ENCODE measurements at places on chromosomes 6 and 20. TPM values are rescaled to one million over a fixed set of nuclear protein-coding genes. Genes with fewer than 3 reads are reported as not detected.

Gene SLCO4A1
- 13.4 TPM for total RNA-seq

DNA sequence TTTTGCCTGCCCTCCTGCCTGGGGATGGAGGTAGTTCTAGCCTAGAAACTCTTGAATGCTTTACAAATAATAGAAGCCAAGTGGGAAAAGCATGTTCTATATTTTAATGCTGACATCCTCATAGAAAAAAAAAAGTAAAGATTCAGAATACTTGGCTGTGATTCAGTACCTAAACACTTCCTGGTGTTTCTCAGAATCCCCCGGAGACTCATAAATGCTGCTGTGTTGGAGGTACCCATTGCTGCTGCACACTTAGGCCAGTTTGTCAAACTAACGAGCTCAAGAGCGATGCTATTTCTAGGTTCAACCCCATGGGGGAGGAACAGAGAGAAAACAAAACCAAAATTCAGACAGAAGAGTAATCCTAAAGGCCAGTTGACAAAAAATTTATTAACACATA lies 38.8 kb upstream of the ZFP64 start:
- no peak for DNase-seq

DNA sequence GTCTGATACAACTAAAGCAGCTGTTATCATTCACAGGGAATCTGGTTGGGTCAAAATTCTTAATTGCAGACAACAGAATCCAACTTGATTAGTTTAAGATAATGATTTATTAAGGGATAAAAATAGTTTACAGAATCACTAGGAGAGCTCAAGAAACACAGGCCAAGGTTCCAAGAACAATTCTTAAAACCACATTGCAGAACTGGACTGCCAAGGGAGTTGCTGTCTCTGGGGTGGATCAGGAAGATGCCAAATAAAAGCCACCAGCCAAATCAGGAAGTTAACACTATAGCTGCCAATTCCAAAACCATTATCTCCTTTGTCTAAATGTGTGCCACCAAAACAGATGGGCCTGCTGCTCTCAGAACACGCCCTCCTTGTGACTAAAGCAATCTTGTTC lies 53.7 kb downstream of the NUDT3 start:
- no peak for DNase-seq

GRCh38 chr20:51402201-51402600 lies 140.3 kb downstream of the NFATC2 start:
- no peak for DNase-seq

DNA sequence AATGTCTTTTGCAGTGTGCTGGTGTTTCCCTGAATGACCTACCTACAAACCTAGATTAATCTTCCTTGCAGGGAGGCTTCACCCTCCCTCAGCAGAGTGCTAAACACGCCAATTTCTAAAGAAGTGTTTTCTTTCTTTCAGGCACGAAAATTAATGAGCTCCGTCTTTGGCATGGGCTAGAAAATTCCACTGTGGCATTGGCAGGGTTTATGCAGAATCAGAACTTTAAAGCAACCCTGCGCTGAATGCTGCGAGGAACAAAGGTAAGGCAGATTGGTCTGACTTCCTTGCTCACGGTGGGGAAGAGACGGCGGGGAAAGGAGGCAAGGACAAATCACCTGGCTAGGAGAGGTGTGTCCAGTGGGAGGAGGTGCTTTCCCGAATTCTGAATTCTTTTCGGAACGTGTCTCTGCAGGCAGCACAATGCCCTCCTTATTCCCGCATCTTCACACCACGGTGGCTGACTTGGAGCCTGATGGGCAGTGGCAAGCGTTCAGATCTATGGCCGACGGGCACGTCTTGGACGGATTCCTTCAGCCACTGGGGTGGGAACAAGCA lies 6.2 kb upstream of the BANF2 start:
- DNase-seq, result no peak

- no peak for DNase-seq
These were observed 22.9 kb downstream of the STX7 start for GRCh38 chr6:132490024-132490423.

Gene TUBB2B
- total RNA-seq, result 2.4 TPM

- no peak for DNase-seq
These were observed 44.4 kb downstream of the DAAM2 start for GRCh38 chr6:39836606-39837005.

DNA sequence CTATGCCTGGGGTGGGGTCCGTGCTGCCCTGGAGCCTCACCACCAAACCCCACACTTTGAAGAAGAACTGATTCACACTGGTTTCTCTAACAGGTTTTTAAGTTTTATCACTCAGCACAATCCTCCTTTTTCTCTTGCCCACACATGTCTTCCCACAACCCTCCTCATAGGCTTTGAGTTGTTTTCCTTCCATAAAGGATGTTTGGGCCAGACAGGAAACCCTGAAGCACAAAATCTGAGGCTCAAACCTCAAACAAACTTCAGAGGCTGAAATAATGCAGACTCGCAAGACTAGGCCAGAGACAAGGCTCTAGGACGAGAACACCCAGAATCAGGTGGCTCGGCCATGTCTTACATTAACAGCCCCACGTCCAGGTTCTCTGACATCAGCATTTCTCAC lies 35.3 kb downstream of the EZR start:
- no peak for DNase-seq

Gene TLDC2
- total RNA-seq, result 0.30 TPM

DNA sequence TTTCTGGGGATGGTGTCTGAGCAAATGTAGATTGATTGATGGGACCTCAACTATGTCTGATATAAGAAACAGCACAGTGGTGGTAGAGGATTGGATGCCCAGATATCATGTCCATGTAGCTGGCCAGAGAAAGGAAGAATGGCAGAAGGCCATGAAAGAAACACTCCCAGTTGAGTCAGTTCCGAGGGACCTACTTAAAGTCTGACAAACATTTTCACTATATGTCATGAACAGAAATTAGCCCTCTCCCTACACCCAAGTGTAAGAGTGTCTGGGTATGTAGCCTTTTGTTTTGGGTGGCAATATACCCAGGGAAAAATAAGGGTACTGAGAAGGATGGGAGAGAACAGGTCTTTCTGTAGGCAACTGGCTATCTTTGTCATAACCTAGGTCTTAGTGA lies 434.2 kb downstream of the BCKDHB start:
- no peak for DNase-seq

Gene CFAP206
- total RNA-seq, result 0.39 TPM

GRCh38 chr20:59422872-59423544 lies 122.6 kb downstream of the EDN3 start:
- no peak for DNase-seq

Gene TUBB1
- 0.35 TPM for total RNA-seq

DNA sequence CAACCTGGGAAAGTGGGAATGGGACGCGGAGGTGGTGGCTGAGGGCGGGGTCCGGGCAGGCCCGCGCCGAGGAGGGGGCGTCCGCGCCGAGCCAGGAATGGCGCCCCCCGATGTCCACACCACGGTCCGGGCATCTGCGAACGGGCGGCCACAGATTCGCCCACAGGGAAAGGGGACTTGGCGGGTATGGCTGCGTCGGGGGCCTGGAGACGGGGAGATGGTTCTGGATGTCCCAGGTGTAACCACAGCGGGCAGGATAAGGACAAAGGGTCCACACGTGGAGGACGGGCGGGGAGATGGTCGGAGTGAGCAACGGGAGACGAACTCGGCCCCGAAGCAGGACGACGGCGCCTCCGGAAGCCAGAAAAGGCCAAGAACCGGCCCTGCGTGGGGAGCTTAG lies 124.6 kb downstream of the WDR27 start:
- no peak for DNase-seq

Gene TNFRSF6B
- 1.2 TPM for total RNA-seq

Gene MYB
- not detected for total RNA-seq

DNA sequence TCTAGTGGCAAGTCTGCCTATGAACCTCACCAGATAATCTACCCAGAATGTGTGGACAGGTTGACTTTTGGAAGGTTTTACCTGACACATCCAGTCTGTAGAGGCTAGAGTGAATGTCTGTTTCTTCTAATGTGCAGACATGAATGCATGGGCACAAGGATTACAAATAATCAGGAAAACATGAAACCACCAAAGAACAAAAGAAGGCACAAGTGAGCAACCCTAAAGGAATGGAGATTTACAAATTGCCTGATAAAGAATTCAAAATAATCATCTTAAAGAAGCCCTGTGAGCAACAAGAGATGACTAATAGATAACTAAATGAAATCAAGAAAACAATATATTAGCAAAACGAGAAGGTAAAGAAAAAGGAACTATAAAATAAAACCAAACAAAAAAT lies 876.1 kb upstream of the ADGRB3 start:
- no peak for DNase-seq

Gene PDE7B
- total RNA-seq, result 11.2 TPM

DNA sequence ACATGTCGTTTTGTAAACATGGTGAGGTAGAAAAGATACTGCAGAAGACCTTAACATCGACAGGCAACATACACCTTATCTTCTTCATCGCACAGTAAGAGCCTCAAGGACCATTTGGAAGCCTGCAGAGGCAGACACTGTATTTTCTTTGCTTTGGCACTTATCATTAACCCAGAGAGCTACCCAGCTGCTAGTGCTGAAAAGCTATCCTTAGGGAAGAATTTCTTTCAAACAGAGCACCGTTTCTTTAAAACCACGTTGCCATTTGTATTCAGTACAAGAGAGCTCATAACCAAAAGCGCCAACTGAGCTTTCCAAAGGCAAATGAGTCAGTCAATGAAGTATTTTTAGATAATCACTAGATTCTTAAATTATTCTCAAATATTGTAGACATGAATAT lies 306.6 kb downstream of the EPM2A start:
- DNase-seq, result no peak

GRCh38 chr20:50843331-50844276 lies 48.7 kb downstream of the BCAS4 start:
- no peak for DNase-seq

DNA sequence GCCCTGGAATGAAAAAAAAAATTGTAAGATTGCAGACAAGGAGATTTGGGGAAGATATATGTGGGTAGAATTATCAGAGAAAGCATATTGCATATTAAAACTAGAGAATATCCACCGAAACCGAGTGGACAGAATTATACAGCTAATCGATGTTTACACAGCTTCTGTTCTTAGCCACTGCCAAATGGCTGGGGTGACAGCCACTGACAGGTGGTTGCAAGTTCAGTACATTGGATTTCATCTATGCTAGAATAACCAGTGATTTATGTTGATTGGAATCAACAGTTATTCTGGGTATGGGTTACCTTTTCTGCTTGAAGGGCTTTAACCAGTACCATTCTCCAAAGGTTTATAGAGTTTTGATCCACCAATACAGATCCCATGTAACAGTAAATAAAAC lies 48.4 kb upstream of the THEMIS start:
- DNase-seq, result no peak
